ENCODE measurements at places on chromosomes 3 and 15. TPM values are rescaled to one million over a fixed set of nuclear protein-coding genes. Genes with fewer than 3 reads are reported as not detected.

- H3K36me3 ChIP-seq: peaks cover 24% of the 10 kb centered on the region
- DNase-seq: no peak
- no peaks in the 10 kb centered on the region for H3K27me3 ChIP-seq
- H3K4me1 ChIP-seq: peaks cover 52% of the 10 kb centered on the region
These were observed 1.2 kb upstream of the HYAL2 start for GRCh38 chr3:50323614-50324199.

QTRT2 gene
- 6.9 TPM for total RNA-seq

GRCh38 chr15:69719527-69720240, 267.1 kb downstream of the RPLP1 start:
- no peak for DNase-seq
- peaks cover 6% of the 10 kb centered on the region for H3K4me1 ChIP-seq
- no peaks in the 10 kb centered on the region for H3K36me3 ChIP-seq
- no peaks in the 10 kb centered on the region for H3K27me3 ChIP-seq
- H3K4me3 ChIP-seq: no peak overlapping the region

DNA sequence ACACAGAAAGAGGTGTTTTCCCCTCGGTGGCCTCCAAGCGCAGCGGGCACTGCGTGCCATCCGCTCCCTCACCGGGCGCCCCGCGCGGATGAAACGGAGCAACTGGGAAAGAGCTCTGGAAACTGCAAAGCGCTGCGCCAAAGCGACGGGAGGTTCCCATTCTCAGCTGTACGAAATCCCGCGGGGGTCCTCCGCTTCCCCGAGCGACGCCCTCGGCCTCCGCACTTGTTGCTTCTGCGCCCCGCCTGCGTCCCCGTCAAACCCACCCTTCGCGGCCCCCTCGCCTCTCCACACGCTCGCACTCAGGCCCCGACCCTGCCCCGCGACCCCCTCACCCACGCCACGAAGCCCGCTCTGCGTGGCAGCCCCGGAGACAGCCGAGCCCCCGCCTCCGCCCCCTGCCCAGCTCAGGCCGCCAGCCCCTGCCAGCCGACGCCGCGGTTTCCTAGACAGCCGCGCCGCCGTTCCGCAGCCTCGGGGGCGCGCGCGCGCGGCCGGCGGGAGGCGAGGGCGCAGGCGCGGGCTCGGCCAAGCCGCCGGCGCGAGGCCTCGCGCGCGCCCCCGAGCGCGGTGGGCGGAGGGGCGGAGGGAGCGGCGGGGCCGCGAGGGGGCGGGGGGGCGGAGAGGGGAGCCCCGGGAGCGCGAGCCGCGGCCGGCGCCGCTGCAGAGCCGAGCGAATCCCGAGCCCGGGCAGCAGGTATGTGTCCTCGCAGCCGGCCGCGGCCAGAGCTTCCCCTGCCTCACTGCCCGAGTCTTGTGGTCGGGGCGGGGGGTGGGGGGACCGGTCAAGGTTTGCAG, at the start of gene TMEM266:
Gene TMEM266 (plus strand): TSS at position 666 of the 798 bp plus-strand sequence. CDS start 74,279 bp downstream, outside the sequence.
- no peak for DNase-seq
- peak within 1 kb of the TSS; percentile 71 for H3K27ac ChIP-seq
- peak within 1 kb of the TSS; percentile 72 for H3K4me3 ChIP-seq
- no peaks in the 10 kb centered on the region for H3K27me3 ChIP-seq
- H3K36me3 ChIP-seq: no peaks in the 10 kb centered on the region

DNA sequence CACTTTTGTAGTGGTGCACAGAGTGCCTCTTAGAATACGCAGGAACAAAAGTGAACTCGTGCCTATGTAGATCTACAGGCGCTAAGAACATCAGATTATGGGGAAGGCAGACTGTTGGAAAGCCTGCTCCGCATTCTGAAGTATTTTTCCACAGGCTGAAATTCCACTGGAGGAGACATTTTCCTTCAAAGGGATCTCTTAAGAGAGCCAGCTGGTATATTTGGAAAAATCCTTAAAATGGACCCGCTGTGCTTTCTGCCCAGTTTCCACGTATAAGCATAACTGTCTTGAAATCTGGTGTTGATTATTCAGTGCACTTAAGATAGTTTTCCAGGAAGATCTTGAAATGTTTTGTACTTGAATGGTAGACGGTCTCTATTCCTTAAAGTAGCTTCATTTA, 34.7 kb upstream of the ICE2 start:
- DNase-seq: no peak
- no peaks in the 10 kb centered on the region for H3K27me3 ChIP-seq
- no peak overlapping the region for H3K27ac ChIP-seq
- H3K36me3 ChIP-seq: no peaks in the 10 kb centered on the region
- H3K4me3 ChIP-seq: no peak overlapping the region

COL7A1 gene
- 1.7 TPM for total RNA-seq

DNA sequence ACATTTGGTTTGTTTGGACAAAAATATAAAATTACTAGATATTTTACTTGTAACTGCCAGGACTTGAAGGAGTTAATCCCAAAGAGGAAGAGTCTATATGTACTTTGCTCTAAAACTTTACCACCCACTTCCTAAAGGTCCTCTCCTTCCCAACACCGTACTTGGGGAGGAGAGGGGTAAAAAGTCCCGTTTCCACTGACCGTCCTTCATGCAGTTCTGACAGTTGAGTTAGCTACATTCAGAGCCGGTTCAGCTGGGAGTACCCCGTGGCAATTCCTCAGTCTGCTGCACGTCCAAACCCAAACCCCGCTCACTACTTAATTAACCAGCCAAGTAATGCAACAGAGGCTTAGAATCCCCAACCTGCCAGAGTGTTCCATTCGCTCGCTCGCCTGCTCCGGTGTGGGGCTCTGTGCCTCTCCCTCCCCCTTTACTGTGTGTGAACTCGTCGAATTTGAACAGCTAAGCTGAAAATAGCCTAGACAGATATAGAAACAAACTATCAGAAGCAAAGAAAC, 519.7 kb downstream of the FOXP1 start:
- H3K4me3 ChIP-seq: peak overlapping the region; percentile 58
- no peak for DNase-seq
- peak overlapping the region; percentile 88 for H3K27ac ChIP-seq
- H3K36me3 ChIP-seq: no peaks in the 10 kb centered on the region

All from gastrocnemius medialis (tissue), 4 donors.